ENCODE measurements at places on chromosomes 16 and 17. TPM values are rescaled to one million over a fixed set of nuclear protein-coding genes. Genes with fewer than 3 reads are reported as not detected.

Gene P2RX5
- 4.7 TPM for total RNA-seq

Gene ADAD2
- total RNA-seq = 0.71 TPM

Gene KIF2B
- not detected for total RNA-seq

Gene MRPL27
- 58.1 TPM for total RNA-seq

Gene DNAI2
- 8.3 TPM for total RNA-seq

Gene CD300E
- total RNA-seq = 17.3 TPM

Gene KRTAP4-3
- not detected for total RNA-seq

Gene UTS2R
- total RNA-seq = not detected

Gene VWA3A
- 15.1 TPM for total RNA-seq

Gene CDRT15L2
- total RNA-seq = not detected

Gene ABCA8
- 10.5 TPM for total RNA-seq

Gene NEUROD2
- not detected for total RNA-seq

Gene GNG13
- not detected for total RNA-seq

Gene KPNB1
- total RNA-seq = 258 TPM
